ENCODE measurements at places on chromosomes 12 and 14. TPM values are rescaled to one million over a fixed set of nuclear protein-coding genes. Genes with fewer than 3 reads are reported as not detected.

Gene KRT83
- total RNA-seq, result 0.91 TPM

Gene SMIM41
- not detected for total RNA-seq

Gene ZNF385A
- total RNA-seq, result 74.3 TPM

DNA sequence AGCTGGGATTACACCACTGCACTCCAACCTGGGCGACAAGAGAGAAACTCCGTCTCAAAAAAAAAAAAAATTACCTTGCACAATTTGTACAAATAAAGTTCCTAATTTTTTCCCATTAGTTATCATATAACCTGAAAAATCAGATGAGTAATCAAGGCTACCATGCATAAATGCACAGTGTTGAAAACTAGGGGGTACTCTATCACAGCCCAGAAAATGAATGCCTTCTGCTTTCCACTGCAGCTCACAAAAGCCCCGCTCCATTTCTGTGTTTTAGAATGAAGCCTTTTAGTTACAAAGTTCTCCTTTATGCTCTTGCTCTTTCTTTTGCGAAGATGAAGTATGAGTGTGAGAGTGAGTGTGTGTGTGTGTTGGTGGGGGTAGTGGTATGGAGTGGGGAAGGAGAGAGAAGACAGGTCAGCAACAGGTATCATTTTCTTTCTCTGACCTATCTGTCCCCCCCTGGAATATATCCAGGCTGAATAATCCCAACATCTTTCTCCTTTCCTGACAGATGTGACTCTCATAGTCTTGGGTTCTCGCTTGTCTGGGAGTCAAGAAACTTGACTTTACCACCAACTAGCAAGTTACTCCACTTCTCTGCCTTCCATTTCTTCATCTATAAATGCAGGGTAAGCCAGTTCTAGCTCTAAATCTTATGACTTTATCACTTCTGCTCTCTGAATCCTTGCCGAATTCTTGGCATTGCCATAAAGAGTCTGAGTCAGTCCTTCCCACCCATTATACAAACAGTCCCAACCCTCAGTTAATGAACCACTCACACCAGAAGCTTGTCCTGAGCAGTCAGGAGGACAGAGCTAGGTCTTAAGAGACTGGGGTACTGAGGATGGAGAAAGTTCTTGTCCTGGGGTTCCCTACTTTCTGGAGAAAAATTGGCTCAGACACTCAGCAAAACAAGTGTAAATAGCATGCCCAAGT is 16.1 kb downstream of the BIN2 start:
- DNase-seq, result no peak

- DNase-seq, result no peak
Observed at GRCh38 chr14:82190742-82191141, 657.1 kb upstream of the SEL1L start.

GRCh38 chr12:42730291-42730690 is 140.7 kb upstream of the PRICKLE1 start:
- no peak for DNase-seq

GRCh38 chr14:60485598-60486251 is at the start of gene C14orf39:
C14orf39 (minus strand) TSS chr14:60486063; CDS start chr14:60485078, 985 bp downstream.
- no peak for DNase-seq

Measured in dorsolateral prefrontal cortex (tissue), 122 donors.